Stimulated activated CD4-positive, alpha-beta T cell treated with anti-CD3 and anti-CD28 coated beads, TNF-alpha, amount 100 ng/mL, for 24 hours (primary cell): ENCODE measurements at places on chromosomes 1 and 21.

DNA sequence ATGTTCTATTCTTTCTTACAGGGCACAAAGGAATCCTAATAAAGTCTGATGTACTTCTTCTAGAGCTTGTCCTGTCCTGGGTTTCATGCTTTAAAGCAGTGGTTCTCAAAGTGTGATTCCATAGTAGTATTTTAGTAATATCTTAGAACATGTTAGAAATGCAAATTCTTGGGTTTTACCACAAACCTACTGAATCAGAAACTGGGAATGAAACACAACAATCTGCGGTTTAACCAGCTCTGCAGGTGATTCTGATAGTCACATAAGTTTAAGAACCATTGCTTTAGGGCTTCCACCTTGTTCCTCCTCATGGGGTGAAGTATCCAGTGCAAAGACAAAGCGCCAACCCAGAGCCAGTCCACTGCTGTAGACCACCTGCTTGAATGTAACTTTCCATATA lies 41.1 kb downstream of the NGF start:
- DNase-seq, result no peak

DNA sequence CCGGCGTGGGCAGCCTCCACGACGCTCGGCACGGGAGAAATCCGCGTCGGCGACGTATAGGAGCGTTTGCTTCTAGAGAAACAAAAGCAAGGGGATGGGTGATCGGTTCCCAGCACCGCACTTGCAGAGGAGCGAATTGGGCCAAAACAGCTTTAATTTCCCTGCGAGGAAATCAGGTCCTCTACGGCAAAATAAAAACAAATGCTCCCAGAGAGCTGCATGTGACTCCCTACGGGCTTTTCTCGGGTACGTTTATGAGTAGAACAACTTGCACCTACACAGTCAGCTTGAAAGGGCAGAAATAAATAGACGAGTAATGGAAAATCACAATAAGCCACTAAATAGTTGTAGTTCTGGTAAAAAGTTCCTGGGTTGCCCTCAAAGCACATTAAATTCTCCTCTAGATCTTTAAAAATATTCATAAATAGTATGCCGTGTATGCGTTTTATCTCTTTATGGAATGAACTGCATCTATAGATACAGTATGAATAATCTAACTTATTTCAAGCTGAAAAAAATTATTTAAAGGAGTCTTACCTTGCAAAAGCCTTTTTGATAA lies 1.2 kb downstream of the NHLH2 start:
- DNase-seq, result no peak

GRCh38 chr1:208866386-208866955 lies 622.3 kb upstream of the PLXNA2 start:
- DNase-seq, result no peak

GRCh38 chr21:25878344-25878743 lies 143.6 kb downstream of the GABPA start:
- DNase-seq, result no peak

GRCh38 chr1:109630081-109630897 lies 10.7 kb downstream of the AMPD2 start:
- no peak for DNase-seq

DNA sequence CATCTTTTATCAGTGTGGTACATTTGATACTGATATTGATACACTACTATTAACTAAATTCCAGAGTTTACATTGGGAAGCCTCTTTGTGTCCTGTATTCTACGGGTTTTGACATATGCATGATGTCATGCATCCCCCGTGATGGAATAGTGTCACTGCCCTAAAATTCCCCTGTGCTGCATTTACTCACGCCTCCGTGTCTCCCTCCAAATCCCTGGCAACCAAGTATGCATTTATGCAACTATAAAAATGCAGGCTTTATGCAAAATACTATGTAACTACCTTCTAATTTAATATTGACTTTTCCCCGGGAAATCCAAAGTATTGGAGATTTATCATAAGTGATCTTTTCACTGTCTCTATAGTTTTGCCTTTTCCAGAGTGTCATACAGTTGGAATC lies 453.7 kb upstream of the RUNX1 start:
- no peak for DNase-seq

DNA sequence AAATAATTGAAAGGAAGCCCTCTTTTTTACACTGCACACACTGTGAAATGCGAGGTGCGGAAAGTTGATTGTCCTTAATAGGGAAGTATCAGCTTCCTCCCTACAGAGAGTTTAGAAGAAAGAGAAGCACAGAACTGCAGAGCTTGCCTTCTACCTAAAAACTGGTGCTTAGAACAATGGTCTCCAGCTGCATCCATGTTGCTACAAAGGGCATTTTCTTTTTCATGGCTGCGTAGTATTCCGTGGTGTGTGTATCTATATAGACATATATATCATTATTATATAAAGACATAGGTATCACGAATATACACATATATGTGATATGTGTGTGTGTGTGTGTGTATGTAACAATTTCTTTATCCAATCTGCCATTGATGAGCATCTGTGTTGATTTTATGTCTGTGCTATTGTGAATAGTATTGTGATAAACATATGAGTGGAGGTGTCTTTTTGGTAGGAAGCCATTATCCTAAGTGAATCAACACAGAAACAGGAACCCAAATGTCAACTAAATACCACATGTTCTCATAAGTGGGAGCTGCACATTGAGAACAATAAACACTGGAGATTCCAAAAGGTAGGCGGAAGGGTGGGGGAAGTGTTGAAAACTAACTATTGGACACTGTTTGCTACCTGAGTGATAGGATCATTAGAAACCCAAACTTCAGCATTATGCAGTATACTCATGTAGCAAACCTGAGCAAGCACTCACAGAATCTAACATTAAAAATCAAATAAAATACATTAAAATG lies 290.0 kb upstream of the RUNX1 start:
- no peak for DNase-seq

GRCh38 chr1:181554465-181554864 lies 71.1 kb downstream of the CACNA1E start:
- no peak for DNase-seq

GRCh38 chr1:66197785-66198184 lies 336.2 kb upstream of the SGIP1 start:
- no peak for DNase-seq

GRCh38 chr1:157111396-157112165 lies 12.0 kb upstream of the ETV3L start:
- DNase-seq, result no peak

DNA sequence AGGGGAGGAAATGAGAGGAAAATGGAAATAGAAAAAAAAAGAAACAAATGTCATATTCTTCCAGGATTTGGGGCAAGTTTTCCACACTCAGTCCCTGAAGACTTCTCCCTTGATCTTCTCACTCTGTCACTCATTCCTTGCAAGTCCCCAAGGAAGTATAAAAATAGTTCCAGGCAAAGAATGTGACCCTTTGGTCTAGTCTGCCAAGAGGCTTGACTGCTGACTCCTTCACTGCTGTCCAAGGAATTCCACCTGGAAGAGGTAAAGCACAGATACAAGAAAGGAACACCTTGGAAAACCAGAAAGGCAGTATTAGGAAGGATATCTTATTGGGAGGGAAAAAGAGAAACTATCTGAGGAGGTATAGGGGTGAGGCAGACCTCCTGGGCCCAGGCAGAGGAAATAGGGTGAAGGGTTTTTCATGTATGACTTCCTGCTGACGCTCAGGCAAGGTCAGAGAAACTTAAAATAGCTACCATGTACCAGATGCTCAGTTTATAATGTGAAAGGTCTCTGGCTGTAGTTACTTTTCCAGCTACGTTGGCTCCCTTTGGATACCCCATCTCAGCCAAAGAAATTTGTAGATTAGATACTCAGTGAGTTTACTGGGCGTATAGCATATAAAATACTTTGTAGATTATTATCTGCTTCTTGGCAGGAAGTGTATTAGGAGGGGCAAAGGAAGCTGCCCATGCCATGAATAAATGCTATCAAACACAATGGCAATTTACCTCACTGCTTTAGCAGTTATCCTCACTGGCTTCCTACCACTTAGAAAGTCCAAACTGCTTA lies 2.0 kb upstream of the GJA5 start:
- no peak for DNase-seq

DNA sequence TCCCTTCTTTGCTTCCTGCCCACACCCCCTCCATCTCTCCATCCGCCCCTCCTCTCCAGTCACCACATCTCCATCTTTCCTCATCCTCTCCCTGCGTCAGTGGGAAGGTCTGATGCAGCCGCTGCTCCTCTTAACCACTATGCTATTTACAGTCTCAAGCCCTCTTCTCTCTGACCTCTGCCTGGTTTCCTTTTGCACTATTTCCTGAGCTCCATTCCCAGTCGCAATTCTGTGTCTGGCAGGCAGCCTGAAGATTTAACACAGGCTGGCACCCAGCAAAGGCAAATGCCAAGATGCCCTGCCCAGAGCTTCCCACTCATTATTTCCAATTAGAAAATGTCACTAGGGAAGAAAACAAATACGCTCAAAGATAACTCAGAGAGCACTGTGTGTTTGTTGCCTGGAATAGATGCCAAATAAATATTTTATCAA lies 89.6 kb upstream of the LPGAT1 start:
- no peak for DNase-seq

DNA sequence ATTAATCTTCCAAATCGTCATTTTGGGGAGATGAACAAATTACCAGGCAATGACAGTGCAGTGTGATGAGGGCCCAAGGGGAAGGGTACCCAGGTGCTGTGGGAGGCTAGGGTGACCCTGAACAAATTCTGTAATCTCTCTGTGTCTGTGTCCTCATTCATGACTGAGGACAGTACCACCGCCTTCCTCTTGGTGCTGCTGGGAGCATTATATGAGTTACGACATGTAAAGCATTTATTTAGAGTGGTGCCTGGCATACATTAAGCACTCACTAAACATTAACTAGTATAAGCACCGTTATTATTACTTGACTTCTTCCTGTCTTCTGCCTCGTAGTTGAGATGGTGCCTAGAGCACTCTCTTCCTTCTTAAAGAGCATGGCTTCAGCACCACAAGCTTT lies 468.2 kb upstream of the VAMP3 start:
- no peak for DNase-seq

DNA sequence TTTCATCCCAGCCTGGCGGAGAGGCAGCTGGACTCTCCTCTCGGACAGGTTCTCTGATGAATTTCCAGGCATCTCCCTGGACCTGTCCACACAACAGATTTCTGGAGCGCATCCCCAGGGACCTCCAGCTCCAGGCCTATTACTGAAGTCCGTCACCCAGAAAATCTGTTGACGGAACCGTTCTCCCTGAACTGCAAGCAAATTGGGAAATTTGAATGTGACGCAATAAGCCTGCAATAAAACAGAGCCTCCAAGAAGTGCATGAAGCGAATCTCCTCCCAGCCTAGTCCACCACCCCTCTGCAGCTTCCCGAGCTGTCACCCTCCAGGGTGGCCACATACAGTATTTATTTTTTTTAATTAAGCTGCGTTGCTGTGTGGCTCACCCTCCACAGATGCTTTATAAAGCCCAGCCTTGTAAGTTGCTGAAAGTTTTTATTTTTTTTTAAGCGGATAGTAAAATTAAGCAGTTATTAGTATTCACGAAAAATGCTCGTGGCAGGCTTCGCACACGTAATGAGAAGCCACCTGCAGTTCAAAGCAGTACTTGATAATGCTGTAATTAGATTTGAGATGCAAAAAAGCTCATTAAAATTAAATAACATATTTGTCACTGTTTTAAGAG lies 173.3 kb downstream of the CAMTA1 start:
- no peak for DNase-seq

DNA sequence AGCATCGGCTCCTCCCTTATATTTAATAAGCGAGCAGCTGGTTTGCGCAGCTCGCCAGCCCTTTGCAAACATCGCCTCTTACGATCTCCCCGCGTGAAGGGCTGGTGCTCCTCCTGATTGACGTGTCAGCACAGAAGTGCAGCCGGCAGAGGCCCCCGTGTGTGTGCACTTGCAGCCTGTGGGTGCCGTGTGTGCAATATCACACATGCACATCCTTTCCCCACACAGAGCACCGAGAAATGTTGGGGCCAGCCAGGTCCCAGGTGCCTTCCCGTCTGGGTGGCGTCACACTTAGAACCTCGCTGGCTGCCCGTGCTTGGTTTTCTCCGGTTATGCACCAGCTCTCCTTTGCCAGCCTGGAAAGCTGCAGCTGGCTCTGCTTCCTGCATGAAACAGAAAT lies 126.6 kb upstream of the AJAP1 start:
- no peak for DNase-seq

- no peak for DNase-seq
Observed at GRCh38 chr1:6783936-6784559, 1.2 kb upstream of the CAMTA1 start.

DNA sequence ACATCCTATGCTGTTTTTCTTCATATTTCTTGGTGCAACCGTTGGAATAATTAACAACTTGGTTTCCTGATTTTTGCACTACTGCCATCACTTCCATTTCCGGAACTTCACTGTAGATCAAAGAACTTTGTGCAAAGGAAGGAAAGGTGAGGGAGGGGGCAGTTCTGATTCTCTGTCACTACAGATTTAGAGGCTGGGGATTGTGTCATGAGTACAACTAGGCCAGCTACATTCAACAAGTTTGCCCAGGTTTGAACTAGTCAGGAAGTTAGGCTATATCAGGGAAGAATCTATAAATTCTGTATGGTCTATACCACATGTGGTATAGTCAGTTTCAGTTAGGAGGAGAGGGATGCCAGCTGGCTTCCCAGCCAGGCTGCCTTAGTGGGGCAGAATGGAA lies 84.2 kb downstream of the RGL1 start:
- DNase-seq, result no peak

- DNase-seq, result no peak
Observed at GRCh38 chr1:90561103-90561783, 155.9 kb downstream of the BARHL2 start.

GRCh38 chr1:219090607-219091006 lies 83.1 kb upstream of the LYPLAL1 start:
- DNase-seq, result no peak

DNA sequence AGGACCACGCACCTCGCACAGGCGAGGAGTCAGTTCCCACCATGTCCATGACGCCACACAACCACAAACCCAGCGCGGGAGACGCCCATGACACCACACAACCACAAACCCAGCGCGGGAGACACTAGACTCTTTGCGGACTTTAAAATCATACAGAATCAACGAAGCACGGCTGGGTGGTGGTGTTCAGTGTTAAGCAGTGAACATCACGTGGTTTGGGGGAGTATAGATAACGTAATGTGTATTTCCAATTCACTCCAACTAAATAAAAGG lies 19.2 kb downstream of the PTTG1IP start:
- no peak for DNase-seq

DNA sequence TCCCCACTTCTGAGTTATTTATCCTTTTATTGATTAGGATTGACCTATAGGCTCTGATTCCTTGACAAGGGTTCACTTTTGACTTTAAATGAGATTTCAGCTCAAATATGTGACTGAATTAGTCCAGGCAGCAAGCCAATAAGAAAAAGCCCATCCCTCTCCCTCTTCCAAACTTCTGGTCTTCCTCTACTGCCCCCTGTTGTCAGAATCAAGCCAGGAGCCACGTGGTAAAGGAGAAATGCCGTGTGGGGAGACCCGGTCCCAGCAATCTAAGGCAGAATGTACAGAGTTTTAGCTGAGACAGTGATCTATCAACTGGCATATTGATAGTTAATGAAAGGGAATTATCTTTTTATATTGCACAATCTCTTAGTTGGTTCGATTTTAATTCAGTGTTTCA lies 5.2 kb downstream of the ADAMTS5 start:
- no peak for DNase-seq
